ENCODE measurements at places on chromosomes 7 and 10. TPM values are rescaled to one million over a fixed set of nuclear protein-coding genes. Genes with fewer than 3 reads are reported as not detected.

GRCh38 chr7:99990460-99990852 is 14.6 kb upstream of the AZGP1 start:
- DNase-seq = no peak

DNA sequence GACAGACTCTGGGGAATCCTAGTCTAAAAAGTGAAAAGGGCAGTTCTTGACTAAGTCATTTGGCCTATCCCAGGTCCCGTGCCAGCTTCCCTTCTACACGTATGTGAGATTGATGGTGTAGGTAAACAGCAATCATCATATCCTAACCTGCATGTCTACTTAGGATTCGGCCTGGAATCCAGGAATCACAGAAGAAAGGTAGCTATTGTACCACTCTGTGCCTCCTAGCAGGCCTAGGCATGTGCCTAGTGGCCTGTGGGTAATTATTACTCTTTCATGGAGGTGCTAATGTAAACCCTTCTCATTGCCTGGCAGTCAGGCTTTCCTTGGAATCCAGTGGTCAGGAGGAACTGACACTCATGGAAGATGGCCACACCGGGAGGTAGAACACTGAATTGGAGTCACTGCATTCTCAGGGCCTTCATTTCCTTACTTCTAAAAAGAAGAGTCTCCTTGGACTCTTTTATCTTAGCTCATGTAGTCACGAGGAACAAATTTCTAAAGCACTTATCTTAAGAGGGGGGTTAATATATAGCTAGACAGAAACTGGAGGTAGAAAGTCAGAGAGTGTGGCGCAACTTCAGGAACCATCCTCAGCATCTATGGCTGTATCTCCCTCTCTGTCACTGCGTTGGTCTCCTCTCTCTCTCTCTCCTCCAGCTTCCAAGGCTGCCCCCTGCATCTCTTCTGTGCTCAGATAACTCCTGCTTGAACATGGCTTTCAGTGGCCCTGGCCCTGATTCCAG is 122.5 kb downstream of the C1GALT1 start:
- no peak for DNase-seq

Gene MEOX2
- not detected for total RNA-seq

DNA sequence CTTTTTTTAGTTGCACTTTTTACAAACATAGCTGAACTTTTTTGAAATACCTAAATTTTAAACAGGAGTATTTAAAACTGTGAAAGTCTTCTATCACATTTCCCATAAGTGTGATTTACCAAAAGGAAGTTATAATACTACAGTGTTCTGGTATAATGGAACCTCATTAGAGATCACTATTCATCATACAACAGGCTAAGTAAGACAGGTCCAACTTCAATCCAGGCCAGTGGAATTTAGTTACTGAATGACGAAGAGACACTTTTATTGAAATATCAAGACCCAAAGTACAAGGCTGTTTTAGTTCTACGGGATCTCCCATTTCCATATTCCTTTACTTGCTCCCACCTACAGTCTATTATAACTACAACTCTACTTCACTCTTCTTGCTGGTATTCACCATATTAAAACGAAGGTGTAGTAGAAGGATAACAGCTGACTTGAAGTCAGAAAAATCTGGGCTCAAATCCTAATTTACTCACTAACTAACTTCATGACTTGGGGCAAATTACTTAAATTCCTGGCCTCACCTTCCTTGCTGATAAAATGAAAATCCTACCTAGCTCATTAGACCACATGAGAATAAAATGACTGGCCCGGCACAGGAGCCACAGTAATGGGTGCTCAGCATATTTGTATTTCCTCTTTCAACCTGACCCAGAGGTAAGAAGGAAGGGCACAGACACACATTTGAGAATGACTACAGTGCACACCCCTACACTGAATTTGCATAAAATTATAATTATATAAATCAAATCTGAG is 21.6 kb downstream of the GPAM start:
- no peak for DNase-seq

DNA sequence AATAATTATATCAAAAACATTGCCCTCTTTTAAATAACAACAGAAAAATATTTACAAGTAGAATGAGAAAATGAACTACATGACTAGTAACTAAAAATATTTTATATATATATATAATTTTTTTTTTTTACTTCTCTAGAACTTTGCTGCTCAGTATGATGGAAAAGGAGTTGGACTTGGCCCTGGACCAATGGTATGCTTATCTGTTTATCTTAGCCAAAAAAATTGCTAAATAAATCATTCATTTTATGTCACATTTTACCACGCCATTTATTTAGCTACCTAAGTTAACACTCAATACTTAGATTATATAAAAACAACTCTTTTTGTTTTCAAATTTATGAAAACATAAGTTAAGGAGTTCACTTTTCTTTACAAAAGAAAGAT is 6.7 kb downstream of the COL1A2 start:
- DNase-seq = peak; percentile 64

DNA sequence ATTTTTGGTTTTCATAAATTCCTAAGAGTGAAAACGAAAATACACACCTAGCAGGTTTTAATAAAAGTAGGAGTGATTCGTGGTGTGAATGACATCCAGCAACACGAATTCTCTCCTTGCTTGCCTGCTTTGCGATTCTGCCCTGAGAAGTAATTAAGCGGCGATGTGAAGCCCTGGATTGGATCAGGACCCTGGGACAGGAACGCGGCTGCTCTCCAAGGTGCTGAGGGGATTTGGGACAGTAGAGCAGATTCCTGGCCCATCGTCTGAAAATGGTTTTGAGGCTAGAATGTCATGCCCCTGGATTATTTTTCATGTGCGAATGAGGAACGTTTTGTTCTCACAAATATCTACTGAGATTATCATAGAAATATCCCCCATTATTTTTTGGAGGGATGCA is 7.8 kb downstream of the NPS start:
- peak; percentile 25 for DNase-seq

Gene FZD1
- total RNA-seq = 15.1 TPM

DNA sequence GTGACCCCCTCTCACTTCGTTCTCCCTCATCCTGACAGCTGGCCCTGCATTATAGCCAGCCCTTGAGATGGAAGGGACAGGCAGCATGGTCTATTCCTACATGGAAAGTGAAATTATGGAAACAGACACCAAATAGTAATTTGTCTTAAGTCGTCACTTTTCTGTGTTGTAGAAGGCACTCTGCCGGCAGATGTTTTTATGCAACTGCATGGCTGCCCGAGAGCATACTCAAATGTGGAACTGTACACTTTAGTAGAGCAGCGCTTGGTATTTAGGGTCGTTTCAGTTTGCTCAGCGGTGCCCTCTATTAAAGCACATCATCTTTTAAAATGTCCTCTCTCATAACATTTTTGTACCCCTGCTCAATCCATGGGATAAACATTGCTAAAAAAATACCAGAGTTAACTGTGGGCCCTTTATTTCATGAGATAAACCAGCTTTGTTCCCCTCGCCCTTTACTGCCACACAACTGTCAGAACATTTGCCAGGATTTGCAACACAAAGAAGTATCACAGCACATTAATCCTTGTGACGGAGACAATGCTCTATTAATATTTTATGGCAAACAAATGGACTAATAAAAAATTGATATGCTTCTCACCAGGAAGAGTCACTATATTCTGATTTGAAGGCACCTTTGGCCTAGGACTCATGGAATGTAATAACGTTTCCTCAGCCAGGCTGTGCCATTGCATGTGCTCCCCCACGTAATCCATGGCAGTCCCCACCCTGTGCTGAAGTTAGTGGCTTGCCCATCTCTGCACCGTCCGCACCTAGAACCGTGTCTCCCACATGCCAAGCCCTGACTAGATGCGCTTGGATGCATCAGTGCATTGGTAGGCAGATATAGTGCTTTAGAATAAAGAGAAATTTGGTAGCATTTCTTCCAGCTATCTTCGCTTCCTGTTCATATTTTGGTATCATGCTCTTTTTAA is 221.3 kb downstream of the PAXIP1 start:
- no peak for DNase-seq

Gene NUTM2E
- total RNA-seq = not detected

GRCh38 chr10:84946904-84947303 is 618.5 kb downstream of the CCSER2 start:
- DNase-seq = no peak

Gene ACADSB
- total RNA-seq = 3.7 TPM

DNA sequence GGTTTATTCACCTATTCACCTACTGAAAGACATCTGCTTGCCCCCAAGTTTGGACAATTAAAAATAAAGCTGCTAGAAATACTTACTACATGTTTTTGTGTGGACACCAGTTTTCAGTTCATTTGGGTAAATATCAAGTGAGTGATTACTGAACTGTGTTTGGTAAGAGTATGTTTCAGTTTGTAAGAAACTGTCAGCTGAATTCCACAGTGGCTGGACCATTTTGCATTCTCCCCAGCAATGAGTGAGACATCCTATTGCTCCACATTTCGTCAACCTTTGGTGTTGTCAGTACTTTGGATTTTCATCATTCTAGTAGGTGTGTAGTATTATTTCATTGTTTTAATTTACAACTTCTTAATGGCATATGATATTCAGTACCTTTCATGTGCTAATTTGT is 17.4 kb upstream of the IKZF1 start:
- no peak for DNase-seq

GRCh38 chr7:19378345-19378714 is 233.1 kb upstream of the FERD3L start:
- DNase-seq = no peak

GRCh38 chr7:33870120-33870519 is 35.2 kb upstream of the BMPER start:
- DNase-seq = no peak

- no peak for DNase-seq
These were observed 186.3 kb downstream of the DOCK4 start for GRCh38 chr7:112019932-112020331.

- peak; percentile 27 for DNase-seq
These were observed 27.7 kb downstream of the ZNF775 start for GRCh38 chr7:150406567-150407421.

DNA sequence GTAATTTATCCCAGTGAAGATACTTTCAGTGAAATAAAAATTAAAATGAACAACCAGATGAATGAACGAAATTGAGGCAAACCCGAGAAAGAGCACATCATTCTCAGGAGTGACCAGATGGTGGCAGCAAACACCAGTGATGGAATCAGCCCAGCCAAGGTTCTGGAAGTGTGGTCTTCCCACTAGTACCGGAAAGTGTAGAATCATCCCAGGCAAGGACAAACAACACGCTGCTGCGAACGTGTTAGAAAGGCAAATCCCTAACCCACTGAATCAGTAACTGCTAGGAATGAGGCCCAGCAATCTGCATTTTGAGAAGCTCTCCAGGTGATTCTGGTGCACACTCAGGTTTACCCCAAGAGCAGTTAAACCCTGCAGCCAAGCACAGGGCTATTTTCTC is 15.5 kb upstream of the SLC18A3 start:
- DNase-seq = peak; percentile 86

Gene BEND7
- 5.8 TPM for total RNA-seq

GRCh38 chr7:101303102-101303701 is 18.4 kb downstream of the IFT22 start:
- peak; percentile 19 for DNase-seq

Gene NPC1L1
- not detected for total RNA-seq

- DNase-seq = no peak
These were observed 10.5 kb upstream of the RADIL start for GRCh38 chr7:4893929-4894475.

GRCh38 chr10:130062201-130062600 is 48.4 kb downstream of the C10orf143 start:
- no peak for DNase-seq

Gene PRRT4
- not detected for total RNA-seq

DNA sequence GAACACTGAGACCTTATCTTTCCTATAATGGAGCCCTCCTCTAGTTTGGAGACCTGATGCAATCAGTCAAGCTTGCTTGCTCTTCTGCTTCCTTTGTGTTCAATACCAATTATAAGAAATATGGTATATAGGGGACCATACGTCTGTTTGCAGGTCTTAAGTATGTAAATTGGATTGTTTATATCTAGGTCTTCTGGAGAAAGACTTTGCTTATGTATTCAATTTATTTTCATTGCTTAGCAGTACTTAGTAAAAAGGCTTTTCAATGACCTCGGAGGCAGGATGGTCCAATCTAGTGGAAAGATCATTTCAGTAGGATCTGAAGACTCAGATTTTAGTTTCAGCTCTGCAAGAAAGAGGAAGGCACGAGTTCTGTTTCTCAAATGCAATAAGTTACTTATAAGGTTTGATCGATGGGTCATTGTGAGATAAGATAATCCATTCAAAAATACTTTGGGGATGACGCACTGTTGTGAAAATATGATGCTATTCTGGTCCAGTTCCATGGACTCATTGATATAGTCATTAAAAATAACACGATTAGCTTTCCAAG is 571.6 kb downstream of the SH2D4B start:
- no peak for DNase-seq

DNA sequence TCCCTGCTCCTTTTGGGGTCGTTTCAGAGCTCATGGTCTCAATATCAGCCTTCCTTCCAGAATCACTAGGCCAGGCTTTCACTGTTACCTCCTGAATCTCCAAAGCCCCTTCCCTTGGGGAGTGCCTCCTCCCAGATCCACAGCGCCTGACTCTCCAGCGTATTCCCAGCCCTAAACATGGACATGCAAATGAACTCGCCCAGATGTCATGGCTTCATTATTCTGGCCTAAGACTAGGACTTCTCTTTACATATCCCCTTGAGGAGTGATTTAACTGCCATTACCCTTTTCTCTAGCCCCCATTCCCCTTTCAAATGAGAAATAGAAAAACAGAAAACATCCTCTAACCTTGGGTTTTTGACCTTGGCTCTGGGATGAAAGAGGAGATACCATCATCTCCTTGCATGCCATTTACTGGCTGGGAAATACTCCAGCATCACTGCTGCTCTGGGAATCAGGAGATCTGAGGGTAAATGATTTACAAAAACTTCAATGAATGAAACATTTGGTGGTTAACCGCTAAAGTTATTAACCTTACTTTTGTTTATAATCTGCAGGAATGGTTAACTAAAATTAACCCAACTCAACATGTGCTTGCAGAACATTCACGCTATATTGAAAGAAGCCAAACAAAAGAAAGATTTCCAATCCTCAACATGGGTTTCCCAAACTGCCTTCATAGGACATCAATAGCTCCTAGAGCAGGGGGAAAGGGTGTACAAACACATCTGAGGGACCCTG is 37.0 kb downstream of the FAM171A1 start:
- DNase-seq = no peak

- no peak for DNase-seq
These were observed 450.6 kb upstream of the AUTS2 start for GRCh38 chr7:69147631-69148030.

Gene FRG2B
- total RNA-seq = not detected

Gene WIPF3
- not detected for total RNA-seq

- DNase-seq = no peak
These were observed 85.9 kb upstream of the AGBL3 start for GRCh38 chr7:134900166-134900982.

Gene SMARCD3
- total RNA-seq = 32.2 TPM

Gene PODXL
- total RNA-seq = 42.7 TPM

DNA sequence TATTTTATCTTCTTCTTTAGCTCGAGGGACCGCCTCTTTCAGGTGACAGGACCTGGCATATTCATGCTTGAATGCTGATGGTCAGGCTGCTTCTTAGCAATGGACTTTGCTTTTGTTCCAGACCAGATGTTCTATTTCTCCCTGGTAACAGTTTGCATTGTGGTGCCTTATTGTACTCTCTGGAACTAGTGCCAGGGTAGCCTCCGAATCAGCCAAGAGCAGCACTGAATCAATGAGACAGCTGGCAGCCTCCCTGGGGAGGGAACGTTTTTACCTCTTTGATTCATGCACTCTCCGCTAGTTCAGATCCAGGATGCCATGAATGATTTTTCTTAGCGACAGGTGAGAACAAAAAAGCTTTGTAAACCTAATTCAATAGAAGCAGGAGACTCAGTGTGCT is 54.1 kb upstream of the NXPH1 start:
- DNase-seq = no peak
